ENCODE measurements at places on chromosomes 6 and 20.
A peak's percentile ranks its signal among the peaks of the same experiment; 100 is the strongest.

DNA sequence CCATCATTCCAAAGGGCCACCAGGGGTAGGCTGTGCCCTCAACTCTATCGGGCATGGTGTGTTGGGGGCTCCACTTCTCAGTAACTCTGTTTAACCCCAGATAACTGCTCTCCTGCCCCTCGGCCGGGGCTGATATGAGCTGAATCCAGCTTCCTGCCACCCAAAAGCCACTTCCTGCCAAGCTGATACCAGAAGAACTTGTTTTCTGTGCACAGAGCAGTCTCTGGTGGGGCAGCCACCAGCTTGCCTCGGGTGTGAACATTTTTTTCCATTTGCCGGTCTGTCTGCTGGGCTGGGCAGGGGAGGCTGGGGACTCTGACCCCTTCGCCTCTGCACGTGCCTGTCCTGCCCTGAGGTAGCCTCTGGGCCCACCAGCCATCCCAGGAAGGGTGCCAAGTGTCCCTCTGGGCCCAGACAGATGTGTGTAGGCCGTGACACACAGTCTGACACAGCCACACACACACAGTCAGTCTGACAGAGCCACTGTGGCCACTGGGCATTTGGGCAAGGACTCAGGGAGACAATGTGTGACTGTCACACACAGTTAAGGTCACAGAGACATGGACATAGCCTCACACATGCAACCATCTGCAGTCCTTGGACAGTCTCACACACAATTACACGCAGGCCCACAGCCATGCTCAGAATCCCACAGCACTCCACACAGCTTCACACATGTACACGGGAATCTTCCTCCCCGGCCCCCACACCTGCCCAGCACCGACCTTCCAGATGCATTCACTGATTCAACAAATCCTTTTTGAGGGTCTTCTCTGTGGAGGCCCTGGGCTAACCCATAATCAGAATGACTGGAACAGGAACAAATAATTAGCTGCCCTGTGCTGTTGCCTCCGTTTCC lies 45.1 kb downstream of the NOL4L start:
- peak; percentile 40 for DNase-seq

DNA sequence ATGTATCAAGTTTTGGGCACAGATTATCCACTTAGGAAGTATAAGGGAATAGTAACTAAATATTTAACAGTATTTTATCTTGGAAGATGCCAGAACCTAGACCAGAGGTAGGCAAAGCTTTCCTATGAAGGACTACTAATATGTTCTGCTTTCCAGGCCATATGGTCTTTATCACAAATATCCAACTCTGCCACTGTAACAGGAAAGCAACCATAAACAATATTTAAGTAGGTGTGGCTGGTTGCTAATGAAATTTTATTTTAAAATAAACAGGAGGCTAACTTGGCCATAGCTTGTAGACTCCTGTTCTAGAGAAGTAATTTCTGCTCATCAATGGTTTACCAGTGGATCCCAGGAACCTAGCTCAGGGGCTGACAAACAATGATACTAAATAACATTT lies 39.4 kb downstream of the NOL7 start:
- DNase-seq: no peak

DNA sequence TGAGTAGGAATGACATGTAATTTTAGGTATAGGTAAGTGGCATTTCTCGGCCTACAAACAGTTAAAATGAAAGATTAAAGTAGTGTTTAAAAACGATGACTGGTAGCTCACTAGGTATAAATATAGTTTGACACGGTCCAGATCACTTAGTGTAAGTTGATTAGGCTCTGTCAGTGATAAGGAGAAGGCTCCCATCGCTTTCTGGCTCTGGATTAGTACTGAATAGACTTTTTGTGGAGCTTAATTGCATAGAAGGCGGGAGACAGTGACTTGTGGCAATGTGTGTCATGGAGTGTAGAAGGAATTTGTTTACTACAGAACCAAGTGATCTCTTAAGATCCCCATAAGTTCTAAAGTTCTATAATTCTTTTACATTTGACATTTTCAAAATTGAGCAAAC lies 6.7 kb downstream of the PYGB start:
- DNase-seq: no peak

DNA sequence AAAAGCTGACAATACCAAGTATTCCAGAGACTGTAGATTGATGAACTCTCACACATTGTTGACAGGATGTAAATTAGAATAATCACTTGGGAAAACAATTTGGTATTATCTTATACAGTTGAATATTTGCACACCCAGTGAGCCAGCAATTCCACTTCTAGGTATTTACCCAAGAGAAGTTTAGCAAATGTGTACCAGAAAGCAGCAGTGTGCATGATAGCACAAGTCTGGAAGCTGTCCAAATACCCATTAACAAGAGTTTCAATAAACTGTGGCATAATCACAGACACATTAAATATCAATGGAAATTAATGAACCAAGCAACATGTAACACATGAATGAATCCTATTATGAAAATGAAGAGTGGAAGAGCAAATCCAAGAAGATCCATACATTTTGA lies 233.6 kb downstream of the TPBG start:
- DNase-seq: no peak
